ENCODE measurements at places on chromosomes 13 and 19.
A peak's percentile ranks its signal among the peaks of the same experiment; 100 is the strongest.

DNA sequence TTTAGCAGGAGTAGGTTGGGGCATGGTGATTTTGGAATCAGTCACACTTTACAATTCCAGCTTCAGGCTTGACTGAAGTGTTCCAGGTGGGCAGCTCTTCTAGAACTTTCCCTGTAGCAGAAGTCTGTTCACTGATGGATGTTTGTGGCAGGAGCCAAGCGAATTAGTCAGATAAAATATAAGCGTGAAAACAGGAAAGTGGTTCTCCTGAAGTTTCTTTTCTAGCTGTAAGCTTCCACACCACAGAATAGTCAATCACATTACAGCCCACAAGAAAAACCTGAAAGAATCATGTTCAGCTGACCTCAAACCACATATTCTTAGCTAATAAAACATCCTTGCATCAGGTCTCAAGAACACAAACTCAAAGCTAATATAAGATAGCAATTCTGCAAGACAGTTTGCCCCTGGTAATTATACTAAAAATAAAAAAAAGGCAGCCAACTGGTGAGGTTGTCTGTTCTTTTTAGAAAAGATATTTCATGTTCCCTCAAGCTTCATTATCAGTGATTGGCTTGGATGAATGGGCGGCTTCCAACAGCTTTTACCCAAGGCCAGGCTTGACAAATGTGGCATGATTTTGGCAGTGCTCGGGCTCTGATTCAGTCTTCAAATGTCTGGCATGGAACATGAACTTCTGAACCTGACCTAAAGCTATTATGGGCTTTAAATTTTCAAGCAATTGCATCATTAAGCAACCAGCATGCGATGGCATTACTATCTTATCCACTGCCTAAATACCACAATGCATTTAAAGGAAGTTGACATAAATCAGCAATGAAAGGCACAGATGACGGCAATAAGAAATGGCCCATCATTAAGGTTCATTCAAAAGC is 136.8 kb downstream of the DCLK1 start:
- DNase-seq, result no peak

DNA sequence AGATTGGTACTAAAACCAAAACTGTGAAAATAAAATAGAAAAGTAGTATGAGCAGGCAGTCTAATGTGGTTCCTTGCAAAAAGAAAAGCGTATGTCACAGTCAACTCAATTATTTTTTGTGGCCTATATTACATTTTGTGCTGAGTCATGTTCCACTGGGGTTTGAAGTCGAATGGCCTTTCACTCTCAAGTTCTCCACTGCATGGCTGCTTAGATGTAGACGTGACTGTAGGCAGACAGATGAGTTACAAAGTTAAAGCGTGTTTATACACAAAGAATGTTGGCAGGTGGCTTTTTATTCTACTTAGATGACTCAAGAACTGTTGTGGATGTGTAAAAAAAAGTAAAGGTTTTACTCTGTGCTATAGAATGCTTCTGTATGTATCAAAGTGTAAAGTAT is 133.9 kb downstream of the SLITRK6 start:
- no peak for DNase-seq

- DNase-seq, result peak; percentile 59
Measured at GRCh38 chr19:58059003-58059670, at the start of gene ZNF135. Gene ZNF135, plus strand, starts transcription at chr19:58059282. Its CDS starts 721 bp downstream, at chr19:58060003.

- no peak for DNase-seq
Measured at GRCh38 chr13:66826398-66826797, 403.7 kb downstream of the PCDH9 start.

DNA sequence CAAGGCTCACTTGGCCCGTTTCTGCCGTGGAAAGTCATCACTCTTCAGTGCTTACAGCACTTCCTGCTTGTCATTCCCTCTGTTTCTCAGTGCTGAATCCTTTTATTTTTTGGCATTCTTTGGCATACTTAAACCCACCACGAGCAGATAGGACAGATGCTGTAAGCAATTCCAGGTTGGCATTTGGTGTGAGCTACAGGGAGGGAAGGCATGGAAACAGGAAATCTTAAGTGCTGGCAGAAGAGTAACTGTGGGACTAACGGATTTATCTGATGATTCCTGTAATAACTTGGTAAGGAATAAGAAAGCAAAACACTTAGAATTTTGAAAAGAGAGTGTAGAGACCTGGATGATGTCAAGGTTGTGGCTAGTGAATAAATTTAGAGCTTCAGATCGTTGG is 273.4 kb downstream of the GPC6 start:
- DNase-seq, result no peak

- no peak for DNase-seq
Measured at GRCh38 chr19:20078581-20079031, 806 bp downstream of the ZNF90 start.

GRCh38 chr19:56138069-56138468 is 3.0 kb upstream of the ZNF444 start:
- DNase-seq, result no peak

- DNase-seq, result no peak
Measured at GRCh38 chr13:71524613-71525304, 342.2 kb downstream of the DACH1 start.

GRCh38 chr19:5450482-5451126 is 4.6 kb upstream of the ZNRF4 start:
- no peak for DNase-seq

DNA sequence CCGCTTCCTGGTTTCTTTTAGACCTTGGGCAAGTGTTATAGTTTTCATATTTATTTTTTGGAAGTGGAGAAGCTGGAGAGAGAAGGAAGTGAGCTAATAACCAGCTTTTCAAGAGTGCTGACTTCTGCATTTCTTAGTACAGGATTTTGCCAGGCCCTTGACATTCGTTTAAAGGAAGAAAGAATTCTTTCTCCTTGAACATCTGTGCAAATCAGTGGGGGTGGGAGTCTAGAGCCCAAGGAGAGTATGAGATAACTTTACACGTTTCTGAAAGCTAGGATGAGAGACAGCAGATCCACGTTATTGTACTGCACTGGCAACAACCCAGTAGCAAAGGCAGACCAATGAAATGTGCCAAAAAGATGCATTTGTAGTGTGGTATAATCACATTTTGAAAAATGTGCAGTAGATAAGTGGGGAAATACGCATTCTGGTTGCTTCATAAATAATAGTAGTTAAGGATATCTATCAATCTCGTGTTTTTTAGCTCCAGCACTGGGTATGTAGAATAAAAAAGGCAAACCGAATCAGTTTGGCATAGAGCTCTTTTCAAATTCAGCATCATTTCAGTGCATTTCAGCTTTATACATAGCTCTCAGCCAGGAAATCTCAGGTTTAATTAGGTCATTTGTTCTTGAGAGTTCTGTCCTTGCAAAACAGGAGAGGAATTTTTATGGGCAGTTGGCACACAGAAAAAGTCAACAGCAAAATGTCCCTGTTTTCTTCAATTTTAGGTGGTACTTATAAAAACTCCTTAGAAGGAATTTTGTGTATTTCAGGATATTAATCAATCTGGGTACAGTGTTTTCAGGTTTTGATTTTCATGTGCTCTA is 4.3 kb downstream of the RNF113B start:
- DNase-seq, result no peak

DNA sequence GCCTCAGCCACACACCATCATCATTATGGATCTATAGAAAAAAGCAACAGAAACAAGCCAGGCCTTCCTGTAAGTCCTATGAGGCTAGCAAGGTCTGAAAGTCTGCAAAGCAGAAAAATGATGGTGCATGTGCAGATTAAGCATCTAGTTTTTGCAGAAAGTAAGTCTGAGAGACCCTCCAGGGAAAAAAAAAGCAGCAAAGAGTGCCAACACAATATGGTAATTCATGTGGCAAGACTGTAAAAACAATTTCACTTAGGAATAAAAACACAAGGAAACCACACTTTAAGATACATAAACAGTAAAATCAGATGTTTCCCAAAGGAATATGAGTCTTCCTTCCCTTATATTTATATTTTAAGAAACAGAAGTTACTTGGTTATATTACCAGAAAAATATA is 112.3 kb upstream of the FBXL3 start:
- DNase-seq, result no peak

DNA sequence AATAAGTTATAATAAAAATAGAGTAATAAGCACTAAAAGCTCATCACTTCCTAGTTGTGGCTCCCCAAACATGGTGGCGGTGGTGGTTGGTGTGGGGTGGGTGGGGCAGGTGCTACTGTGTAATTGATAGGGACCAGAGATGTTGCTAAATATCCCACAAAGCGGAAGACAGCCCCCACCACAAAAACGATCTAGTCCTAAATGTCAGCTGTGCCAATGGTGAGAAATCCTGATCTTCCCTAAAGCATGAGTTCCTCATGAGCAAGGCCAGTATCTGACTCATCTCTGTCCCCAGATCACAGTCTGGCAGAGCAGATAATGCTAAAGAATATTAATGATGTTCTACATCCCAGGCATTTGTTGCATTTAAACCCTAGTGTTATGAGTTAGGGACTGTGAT is 1.9 kb upstream of the EDDM13 start:
- DNase-seq, result no peak

DNA sequence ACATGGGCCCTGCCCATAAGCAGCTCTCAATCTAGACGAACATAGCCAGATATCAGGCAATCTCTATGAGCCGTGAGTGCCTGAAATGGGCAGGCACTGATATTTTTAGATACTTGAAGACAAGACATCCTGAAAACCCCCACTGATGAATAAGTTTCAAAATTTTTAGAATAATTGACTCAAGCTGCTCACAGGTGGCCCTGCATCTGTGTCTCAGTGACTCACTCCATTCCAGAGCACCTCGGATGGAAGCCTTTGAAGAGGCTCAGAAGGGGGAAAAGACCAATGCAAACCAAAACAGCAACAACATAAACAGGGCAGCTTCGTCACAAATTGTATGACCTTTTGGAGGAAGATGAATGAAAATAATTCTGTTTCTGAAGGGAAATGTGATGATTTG is 42.8 kb upstream of the SLC46A3 start:
- DNase-seq, result no peak

DNA sequence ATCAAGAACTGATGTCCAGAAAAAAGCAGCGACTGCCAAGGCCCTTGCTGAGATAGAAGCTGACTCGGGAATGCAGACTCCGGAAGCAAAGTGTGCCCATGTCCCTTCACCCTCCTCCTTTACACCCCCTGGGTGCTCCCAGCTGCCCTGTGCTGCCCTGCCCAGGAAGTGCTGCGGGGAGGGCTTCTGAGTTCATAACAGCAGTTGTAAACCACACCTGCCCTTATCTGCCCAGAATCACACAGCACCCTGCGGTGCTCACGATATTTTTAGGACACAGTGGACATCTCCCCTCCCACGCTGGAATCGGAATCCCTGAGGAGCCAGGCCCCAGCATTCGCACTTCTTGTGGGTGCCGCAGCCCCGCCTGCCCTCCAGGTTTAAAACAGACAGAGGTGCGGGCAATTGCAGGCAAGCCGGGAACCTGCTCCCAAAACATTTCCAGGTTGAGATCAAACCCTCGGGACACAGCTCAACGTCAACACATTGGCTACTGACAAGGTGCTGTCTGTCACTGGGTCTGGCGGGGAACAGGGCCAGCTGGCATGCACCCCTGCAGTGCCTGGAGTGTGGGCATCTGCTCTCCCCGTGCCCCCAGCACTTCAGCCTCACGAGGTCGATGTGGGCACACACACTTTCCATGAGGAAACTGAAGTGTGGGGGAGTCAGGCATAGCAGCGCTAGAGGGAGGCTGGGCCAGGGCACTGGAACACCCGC is 36.8 kb downstream of the RAB20 start:
- DNase-seq, result no peak

- no peak for DNase-seq
Measured at GRCh38 chr19:44817725-44818465, 9.0 kb downstream of the BCAM start.

DNA sequence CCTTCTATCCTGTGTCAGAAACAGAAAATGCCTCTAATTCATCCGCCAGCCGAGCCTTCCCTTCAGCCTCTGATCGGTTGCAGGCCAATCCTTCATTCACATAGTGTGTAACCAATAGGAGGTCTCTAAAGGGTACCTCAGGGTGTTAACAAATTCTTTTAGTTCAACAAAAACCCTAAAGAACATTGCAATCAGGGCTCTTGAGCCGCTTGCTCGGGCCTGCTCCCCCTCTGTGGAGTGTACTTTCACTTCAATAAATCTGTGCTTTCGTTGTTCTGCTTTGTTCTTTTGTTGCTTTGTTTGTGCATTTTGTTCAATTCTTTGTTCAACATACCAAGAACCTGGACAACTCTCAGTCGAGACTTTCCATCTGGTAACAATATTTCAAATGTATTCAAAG is 366.5 kb downstream of the KCTD12 start:
- DNase-seq, result no peak

DNA sequence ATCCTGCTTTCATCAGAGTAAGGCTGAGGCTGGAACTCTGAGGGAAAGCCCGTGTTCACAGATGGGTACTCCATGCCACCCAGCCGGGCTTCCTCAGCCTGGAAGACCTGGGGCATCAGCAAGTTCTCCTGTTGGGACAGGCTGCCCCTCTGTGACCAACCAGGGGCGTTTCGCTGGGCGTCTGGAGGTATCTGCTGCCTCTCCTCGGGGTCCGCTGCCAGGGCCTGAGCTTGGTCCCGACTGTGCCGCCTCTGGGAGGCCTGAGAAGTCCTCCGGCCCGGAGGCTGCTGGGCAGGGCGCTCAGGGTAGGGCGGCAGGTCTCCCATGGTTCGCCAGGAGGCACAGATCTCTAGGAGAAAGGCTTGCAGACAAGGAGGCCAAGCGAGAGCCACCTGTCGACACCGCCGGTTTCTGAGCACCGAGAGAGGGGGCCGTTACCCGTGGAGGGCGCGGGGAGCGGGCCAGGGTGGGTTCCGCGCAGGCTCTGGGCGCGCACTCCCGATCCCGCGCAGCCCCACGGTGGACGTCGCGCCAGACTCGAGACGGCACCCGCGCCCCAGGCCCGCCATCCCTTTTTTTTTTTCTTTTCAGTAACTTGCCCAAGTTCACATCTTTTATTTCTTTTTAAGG is at the start of gene RSPH6A:
Gene RSPH6A (minus strand): TSS at position 458 of the 630 bp plus-strand sequence. CDS start 132 bp downstream, at position 326.
- no peak for DNase-seq

- no peak for DNase-seq
Measured at GRCh38 chr13:112222971-112223370, 153.2 kb upstream of the SPACA7 start.

DNA sequence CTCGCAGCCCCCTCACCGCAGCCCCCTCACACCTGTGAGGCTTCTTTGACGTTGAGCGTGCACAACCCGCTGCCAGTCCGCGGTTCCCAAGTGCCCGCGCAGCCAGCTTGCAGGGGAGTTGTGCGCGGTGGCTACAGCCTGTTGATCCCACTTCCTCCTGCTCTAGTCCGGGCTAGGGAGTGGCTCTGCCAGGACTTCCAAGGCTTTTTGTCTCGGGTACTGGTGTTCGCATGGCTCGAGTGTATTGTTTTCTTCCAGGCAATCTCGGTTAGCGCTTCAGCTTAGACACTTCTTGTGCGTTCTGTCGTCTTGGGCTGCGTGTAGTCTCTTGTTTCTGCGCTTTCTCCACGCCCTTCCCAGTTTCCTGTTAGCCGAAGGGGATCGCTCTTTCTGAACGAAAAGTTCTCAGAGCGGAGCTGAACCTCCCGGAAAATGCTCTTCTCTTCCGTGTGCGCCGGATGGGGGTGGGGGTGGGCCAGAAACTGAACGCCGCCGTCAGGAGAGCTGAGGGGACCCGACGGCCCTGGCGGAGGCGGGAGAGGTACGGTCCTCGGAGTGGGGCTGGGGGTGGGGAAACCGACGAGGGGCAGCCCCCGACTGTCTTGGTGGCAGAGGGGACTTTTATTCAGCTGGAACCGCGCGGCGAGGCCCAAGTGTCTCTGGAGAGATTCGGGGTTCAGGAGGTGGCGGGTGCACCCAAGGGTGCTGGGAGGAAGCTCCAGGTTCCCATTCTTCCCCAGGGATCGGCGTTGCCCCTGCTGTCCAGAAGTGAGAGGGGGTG is 697 bp upstream of the DGKH start:
- DNase-seq, result peak; percentile 27

- no peak for DNase-seq
Measured at GRCh38 chr13:112073245-112074138, 6.5 kb downstream of the SOX1 start.

Data from stimulated activated CD4-positive, alpha-beta T cell treated with anti-CD3 and anti-CD28 coated beads, Interleukin-12 subunit alpha, Interleukin-12 subunit beta, amount 100 ng/mL, for 4 hours (primary cell).